ENCODE measurements at places on chromosomes 4 and X.

GRCh38 chr4:133920236-133920635, 281.4 kb downstream of the PABPC4L start:
- no peak for DNase-seq

- DNase-seq, result no peak
Observed at GRCh38 chr4:52370576-52370975, 288.5 kb downstream of the USP46 start.

GRCh38 chrX:76538860-76539259, 111.3 kb downstream of the MAGEE1 start:
- no peak for DNase-seq

DNA sequence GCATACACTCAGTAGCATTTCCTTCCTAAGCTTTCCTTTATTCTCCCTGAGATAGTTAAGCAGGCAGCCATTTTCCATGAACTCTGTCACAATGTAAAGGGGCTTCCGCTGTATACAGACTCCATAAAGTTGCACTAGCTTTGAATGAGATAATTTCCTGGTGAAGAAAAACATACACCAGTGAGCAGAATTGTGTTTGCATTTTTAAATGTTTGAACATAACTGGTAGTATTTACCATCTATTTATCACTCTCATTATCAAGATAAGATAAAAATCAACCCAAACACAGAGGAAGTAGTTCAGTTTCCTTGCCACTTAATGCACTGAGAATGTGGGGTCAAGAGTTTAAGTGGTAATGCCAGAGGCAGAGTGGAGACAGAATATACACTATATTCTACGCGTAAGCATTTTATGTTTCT, 54.1 kb downstream of the TXK start:
- DNase-seq, result peak; percentile 23

DNA sequence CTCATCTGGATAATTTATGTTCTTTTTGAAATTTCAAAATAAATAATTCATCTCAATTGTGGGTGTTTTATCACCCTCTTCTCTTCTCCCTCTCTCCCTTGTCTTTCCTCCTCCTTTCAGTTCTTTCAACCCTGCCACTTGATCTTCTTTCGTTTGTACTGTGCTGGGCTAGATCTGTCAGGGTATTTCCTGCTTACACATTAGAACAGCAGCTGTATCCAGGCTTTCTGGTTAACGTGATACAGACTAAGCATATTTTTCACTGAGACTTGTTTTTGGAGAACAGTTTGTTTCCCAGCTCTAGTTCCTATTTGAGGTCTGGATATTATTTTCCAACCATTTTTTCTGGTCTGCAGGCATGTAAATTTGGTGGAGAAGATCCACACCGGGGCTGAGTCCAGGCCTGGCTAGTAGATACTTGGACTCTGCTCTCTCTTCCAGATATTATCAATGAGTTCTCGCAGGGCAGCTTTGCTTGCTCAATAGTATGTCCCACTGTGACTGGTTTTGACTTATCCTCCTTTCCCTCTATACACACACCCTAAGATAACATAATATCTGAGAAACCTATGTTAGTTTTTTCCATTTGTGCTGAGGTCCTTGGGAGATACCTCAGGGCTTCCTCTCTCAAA, 1310.7 kb upstream of the TENM3 start:
- no peak for DNase-seq

DNA sequence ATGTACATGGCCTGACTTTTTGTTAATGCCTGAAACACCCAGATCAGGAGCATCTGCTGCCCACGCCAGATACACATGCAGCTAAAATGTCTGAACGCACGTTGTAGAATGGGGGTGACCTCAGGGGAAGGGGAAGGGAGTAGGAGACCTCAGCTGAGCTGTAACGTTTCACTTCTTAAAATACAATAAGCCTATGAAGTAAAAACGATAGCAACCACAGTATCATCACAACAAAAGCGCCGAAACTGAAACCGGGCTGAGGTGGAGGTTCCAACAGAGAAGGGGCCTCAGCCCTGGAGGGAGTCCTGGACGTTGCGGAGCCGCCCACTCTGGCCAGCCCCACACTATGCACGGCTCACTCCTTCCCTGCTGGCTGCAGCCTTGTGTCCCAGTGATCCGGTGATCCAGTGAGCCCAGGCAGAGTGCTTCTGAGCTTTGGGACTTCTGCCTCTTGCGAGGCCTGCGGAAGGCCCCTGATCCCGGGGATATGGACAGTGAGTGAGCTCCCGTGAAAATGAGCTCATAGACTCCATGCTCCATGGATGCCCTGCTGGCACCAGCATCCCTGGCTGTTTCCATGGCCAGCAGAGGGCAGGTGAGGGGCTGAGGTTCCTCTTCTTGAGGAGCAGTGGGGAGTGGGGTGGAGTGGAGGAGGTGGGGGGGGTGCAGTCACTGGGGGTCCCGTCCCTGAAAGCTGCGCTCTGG, 52.0 kb downstream of the HMX1 start:
- DNase-seq, result no peak

DNA sequence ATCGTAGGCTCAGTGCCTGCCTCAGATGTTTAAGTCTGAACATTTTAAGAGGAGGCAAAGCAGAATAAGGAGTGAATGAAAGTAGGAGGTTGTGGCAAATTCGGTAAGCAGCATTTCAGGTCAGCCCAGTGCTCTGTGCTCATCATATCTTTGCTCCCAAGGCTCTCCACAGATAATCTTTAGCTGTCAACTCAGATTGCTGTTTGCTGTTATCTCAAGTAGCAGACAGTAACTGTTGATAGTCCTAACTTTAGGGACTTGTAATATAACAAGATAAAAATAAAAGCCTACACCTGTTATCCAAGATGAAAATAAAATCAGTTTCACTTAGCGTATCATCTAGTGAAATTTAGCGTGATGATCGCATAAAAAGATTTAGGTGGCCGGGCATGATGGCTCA, 18.6 kb upstream of the CLTRN start:
- DNase-seq, result no peak

- peak; percentile 44 for DNase-seq
Observed at GRCh38 chr4:86955888-86956451, 21.2 kb downstream of the AFF1 start.

GRCh38 chr4:74671080-74671698, 123.1 kb downstream of the BTC start:
- DNase-seq, result peak; percentile 38

- no peak for DNase-seq
Observed at GRCh38 chrX:49844611-49845010, 15.5 kb downstream of the PAGE4 start.

DNA sequence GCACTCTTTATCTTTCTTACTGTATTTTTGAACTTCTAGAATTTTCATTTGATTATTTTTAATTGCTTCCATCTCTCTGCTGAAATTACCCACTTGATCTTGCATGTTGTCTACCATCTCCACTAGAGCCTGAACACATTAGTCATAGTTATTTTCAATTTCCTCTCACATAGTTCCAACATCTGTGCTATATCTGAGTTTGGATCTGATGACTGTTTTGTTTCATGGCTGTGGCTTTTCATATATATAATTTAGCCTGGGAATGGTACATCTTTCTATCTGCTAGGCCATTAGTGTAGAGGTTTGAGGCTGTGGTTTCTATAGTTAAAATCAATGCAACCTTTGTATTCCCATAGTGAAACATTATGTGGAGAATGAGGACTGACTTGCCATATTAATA, 33.2 kb downstream of the NPY2R start:
- no peak for DNase-seq

DNA sequence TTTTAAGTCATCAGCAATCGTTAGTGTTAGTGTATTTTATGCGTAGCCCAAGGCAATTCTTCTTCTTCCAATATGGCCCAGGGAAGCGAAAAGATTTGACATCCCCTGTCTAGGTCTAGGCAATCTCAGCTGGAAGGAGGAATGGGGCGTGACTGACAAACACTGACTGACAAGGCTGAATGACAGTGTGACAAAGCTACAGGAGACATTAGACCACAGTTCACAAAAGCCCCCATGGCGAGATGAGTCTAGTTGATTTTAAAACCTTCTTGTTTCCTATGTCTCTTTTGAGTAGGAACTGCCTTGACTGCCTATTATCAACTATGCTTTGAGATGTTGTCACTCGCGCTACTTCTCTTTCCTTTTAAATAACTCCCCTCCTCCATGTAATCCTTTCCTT, 42.3 kb downstream of the QRFPR start:
- DNase-seq, result no peak

DNA sequence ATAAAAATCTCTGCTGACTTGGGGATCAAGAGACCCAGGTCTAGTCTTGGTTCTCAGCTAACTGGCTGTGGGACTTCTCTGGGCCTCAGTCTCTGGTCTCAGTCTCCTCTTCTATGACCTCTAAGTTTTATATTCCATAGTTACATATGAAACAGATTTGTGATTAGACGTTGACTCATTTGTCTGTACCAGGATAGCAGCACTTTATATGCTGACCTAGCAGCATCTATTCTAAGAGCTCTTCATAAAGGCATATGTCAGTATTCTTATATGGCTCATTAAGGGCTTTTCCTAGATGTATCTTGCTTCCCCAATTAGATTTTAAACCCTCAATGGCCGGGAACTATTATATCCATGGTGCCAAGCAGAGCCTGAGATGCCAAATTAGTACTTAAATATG, 12.7 kb downstream of the GRPR start:
- DNase-seq, result no peak

Measured in PC-9 (cell line).